ENCODE measurements at places on chromosomes 4 and X.
A peak's percentile ranks its signal among the peaks of the same experiment; 100 is the strongest.

DNA sequence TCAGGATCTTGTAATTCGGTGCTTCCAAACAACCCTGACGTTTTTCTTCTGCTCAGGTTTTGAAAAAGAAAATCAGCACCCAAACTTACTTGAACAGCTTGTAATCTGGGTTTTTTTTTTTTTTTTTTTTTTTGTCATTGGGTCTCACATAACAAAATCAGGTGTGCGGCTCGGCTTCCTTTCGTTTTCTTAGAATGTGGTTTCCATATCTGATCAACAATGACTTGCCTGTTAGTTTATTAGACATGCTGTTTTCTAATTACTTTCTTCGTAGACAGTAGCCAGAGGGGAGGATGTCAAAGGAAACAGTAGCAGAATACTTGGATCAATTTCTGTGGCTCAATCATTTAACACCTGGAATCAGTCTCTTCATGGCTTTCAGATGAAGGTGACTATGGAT lies 890 bp upstream of the FREM3 start:
- peaks cover 61% of the 10 kb centered on the region for H3K27me3 ChIP-seq
- no peak for DNase-seq
- H3K4me1 ChIP-seq: peaks cover 5% of the 10 kb centered on the region
- H3K36me3 ChIP-seq: no peaks in the 10 kb centered on the region
- no peak overlapping the region for H3K27ac ChIP-seq

GRCh38 chrX:69562904-69563578 lies 52.9 kb upstream of the EDA start:
- H3K27me3 ChIP-seq: no peaks in the 10 kb centered on the region
- H3K27ac ChIP-seq: no peak overlapping the region
- no peak for DNase-seq
- H3K4me3 ChIP-seq: no peak overlapping the region
- peaks cover 5% of the 10 kb centered on the region for H3K36me3 ChIP-seq

DNA sequence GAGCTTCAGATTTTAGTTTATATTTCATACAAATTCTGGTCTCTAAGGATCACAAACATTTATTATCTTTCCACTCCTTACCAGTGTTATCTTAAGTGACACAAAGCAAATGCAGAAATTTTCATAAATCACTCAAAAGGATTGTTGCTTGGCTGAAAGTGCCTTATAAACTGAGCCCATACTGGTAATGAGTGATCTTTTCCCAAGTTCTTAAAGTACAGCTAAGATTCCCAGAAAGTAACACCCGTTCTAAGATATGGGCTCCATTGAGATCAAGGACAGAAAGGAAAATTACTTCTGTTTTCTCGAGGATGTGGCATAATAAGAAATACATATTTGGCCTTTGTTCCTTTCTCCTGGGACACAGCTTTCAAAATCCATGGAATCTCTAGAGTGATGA lies 313.7 kb downstream of the ARHGAP24 start:
- no peak overlapping the region for H3K27ac ChIP-seq
- no peak for DNase-seq
- H3K36me3 ChIP-seq: no peaks in the 10 kb centered on the region
- no peak overlapping the region for H3K4me3 ChIP-seq
- no peaks in the 10 kb centered on the region for H3K27me3 ChIP-seq

DNA sequence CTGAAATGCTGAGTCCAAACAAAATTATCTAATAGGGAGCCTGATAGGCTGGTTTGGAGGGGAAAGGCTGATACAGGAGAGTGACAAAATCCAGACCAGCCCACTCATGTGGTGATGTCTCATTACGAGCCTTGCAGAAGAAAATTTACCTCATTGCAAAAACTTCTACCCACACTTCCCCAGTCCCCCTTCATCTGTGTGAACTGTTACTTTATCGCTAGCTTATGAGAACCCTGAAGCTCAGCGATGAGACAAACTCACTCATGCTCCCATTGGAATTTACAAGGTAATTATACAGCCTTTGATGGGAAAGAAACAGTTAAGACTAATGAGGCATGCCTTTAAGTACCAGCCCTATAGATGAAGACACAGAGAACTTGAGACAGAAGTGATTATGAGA lies 76.1 kb downstream of the ARHGAP6 start:
- no peak overlapping the region for H3K27ac ChIP-seq
- no peak overlapping the region for H3K4me3 ChIP-seq
- no peak for DNase-seq
- peaks cover 18% of the 10 kb centered on the region for H3K27me3 ChIP-seq
- H3K4me1 ChIP-seq: peaks cover 3% of the 10 kb centered on the region

GRCh38 chr4:663438-664428 lies 10.3 kb downstream of the ATP5ME start:
- peaks cover 3% of the 10 kb centered on the region for H3K4me1 ChIP-seq
- peak overlapping the region; percentile 70 for H3K4me3 ChIP-seq
- peak; percentile 71 for DNase-seq
- peaks cover 4% of the 10 kb centered on the region for H3K36me3 ChIP-seq
- no peak overlapping the region for H3K27ac ChIP-seq

- H3K4me3 ChIP-seq: no peak overlapping the region
- no peak for DNase-seq
- no peaks in the 10 kb centered on the region for H3K4me1 ChIP-seq
- H3K27me3 ChIP-seq: no peaks in the 10 kb centered on the region
- H3K27ac ChIP-seq: no peak overlapping the region
These were observed 876 bp downstream of the LOC101059915 start for GRCh38 chrX:71668248-71668595.

Data from WTC11 (cell line).